ENCODE measurements at places on chromosomes 5 and 9. TPM values are rescaled to one million over a fixed set of nuclear protein-coding genes. Genes with fewer than 3 reads are reported as not detected.

SLCO6A1 gene
- not detected for total RNA-seq

FYB1 gene
- 93.7 TPM for total RNA-seq

RFESD gene
- total RNA-seq: 2.7 TPM

ODF2 gene
- 21.0 TPM for total RNA-seq

FRMD3 gene
- total RNA-seq: 3.7 TPM

LCN10 gene
- 0.32 TPM for total RNA-seq

SPAG8 gene
- 6.2 TPM for total RNA-seq

ADAMTS19 gene
- total RNA-seq: 0.12 TPM

RLN2 gene
- total RNA-seq: 0.55 TPM

SPATA31E1 gene
- total RNA-seq: not detected

PCDH12 gene
- total RNA-seq: 15.6 TPM
